ENCODE measurements at places on chromosomes 16 and 17. TPM values are rescaled to one million over a fixed set of nuclear protein-coding genes. Genes with fewer than 3 reads are reported as not detected.

DNA sequence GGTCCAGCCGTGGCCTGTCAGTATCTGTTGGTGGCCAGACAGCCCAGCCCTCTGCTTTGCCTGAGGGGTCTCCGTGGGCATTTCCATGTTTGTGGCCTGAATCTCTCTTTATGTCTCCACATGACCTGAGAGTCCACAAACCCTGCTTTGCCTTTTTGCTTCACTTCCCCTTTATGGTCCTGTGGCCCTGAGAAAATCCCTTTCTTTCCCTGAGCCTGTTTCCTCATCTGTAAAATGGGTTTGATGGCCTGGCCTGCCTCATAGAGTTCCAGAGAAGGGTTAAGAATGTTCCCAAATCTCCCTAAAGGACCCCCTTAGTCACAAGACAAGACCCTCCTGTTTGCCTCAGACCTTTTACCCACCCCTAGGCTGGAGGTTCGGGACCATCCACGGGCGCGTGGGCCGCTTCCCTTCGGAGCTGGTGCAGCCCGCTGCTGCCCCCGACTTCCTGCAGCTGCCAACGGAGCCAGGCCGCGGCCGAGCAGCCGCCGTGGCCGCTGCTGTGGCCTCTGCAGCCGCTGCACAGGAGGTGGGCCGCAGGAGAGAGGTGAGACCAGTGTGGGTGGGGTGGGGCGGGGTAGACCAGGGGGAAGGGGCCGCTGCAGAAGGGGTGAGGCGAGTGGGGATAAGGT lies 26.2 kb upstream of the ALKBH5 start:
- DNase-seq = no peak

DNA sequence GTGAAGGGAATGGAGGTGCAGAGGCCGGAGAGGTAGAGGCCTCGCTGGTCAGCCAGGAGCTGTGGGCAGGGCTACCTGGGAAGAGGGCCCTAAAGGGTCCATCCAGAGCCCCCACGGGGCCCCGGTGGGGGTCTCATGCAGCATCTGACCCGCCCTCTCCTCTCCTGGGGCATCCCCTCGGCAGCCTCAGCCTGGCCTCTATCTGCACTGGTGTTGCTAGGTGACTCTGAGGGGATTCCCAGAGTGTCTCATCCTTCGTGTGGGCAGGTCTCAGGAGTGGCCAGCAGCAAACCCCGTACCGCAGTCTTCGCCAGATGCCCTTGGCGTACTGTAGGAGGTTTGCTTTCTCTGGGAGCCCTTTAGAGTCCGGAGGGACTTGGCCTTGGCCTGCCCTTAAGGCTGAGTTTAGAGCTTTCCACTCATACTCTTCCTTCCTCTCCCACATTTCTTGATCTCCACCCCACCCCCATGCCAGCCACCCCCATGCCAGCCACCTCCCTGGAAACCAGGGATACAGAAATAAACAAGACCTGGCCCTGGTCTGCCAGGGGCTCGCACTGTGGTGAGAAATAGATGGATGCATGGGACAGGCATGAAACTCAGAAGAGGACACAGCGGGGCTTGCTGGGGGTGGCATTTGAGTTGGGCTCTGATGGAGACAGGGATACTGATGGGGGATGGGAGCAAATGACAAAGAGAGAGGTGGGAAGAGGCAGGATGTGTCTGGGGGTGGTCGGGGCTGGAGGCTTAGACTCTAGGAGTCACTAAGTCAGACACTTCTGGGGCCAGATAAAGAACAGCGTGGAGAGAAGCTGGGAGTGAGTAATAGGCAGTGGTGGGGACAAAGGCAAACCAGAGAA lies 9.9 kb downstream of the SLC5A10 start:
- no peak for DNase-seq

- no peak for DNase-seq
Observed at GRCh38 chr16:20674684-20675487, 22.6 kb downstream of the ACSM1 start.

WSCD1 gene
- 8.9 TPM for total RNA-seq

CLDN9 gene
- not detected for total RNA-seq

CDIPT gene
- 89.6 TPM for total RNA-seq

RNF222 gene
- not detected for total RNA-seq

GSDMA gene
- not detected for total RNA-seq
